Endodermal cell (in vitro differentiated cells): ENCODE measurements at places on chromosomes 2 and 18. TPM values are rescaled to one million over a fixed set of nuclear protein-coding genes. Genes with fewer than 3 reads are reported as not detected.

DNA sequence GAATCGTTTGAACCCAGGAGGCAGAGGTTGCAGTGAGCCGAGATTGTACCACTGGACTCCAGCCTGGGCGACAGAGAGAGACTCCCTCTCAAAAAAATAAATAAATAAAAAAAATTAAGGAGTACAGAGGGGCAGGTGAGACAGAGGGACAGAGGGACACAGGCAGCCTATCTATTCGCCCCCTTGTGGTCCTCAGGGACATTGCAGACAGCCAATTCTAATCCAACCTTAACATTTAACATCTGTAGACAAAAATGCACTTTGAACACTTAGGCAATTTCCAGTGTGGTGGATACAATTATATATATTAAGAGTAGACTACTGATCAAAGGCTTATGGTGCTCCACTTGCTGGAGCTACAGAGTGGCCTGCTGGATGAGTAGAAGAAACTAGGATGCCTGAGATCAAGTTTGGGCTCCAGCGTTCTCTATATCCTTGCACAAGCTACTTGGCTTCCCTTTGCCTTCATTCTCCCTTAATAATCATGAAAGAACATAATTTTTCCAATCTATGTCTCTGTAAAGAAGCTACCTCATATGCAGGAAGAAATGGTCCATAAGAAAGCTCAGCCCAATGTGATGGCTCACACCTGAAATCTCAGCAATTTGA is 8.2 kb upstream of the SMARCAL1 start:
- H3K27ac ChIP-seq, result no peak overlapping the region
- no peaks in the 10 kb centered on the region for H3K27me3 ChIP-seq
- no peak overlapping the region for H3K4me3 ChIP-seq
- peaks cover 6% of the 10 kb centered on the region for H3K4me1 ChIP-seq
- no peaks in the 10 kb centered on the region for H3K36me3 ChIP-seq

DNA sequence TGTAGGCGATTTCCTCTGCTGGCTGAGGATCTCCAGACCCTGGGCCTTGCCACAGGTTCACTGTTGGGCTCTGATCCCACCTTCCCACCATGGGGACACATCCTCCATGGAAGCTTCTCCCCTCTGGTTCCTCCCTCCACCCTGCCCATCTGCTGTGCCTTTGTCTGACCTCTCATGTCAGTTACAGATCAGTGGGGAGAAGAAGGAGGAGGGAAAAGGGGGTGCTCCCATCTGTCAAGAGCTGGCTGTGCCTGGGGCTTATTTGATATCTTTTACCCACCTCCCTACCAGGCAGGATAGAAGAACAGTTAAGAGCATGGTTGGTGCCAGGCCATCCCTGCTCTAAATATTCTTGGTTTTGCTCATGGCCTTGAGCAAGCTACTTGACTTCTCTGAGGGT is 12.3 kb upstream of the DNAJB2 start:
- no peak overlapping the region for H3K4me3 ChIP-seq
- H3K4me1 ChIP-seq, result no peaks in the 10 kb centered on the region

Gene TXNDC2
- 0.14 TPM in 1 of 2 replicates, not detected in the other for total RNA-seq

DNA sequence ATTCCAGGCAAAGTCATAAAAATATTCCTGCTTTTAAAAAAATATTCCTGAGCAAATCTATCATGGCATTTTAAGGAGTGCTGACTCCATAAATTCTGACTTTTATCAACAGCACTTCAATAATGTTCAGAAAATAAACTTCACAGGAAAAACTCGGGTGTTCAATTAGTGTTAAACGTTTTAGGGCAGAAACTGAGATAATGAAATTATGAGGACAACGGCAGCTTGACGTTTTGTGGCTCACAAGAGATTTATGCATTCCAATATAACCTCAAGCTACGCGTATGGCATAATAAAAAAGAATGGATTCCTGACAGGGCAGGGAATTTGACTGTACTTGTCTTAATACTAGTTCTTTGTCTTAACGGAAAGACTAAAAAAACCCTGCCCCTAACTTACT is 133.2 kb downstream of the ICOS start:
- H3K27ac ChIP-seq, result no peak overlapping the region
- no peaks in the 10 kb centered on the region for H3K27me3 ChIP-seq
- H3K4me1 ChIP-seq, result no peaks in the 10 kb centered on the region
- no peak overlapping the region for H3K4me3 ChIP-seq
- no peaks in the 10 kb centered on the region for H3K36me3 ChIP-seq

Gene PAX3
- 0.11 TPM in 1 of 2 replicates, not detected in the other for total RNA-seq

GRCh38 chr18:61556862-61557261 is 223.6 kb downstream of the CDH20 start:
- peaks cover 7% of the 10 kb centered on the region for H3K4me1 ChIP-seq
- no peaks in the 10 kb centered on the region for H3K27me3 ChIP-seq
- no peak overlapping the region for H3K4me3 ChIP-seq
- no peak for DNase-seq
- H3K27ac ChIP-seq, result no peak overlapping the region
- H3K36me3 ChIP-seq, result no peaks in the 10 kb centered on the region

DNA sequence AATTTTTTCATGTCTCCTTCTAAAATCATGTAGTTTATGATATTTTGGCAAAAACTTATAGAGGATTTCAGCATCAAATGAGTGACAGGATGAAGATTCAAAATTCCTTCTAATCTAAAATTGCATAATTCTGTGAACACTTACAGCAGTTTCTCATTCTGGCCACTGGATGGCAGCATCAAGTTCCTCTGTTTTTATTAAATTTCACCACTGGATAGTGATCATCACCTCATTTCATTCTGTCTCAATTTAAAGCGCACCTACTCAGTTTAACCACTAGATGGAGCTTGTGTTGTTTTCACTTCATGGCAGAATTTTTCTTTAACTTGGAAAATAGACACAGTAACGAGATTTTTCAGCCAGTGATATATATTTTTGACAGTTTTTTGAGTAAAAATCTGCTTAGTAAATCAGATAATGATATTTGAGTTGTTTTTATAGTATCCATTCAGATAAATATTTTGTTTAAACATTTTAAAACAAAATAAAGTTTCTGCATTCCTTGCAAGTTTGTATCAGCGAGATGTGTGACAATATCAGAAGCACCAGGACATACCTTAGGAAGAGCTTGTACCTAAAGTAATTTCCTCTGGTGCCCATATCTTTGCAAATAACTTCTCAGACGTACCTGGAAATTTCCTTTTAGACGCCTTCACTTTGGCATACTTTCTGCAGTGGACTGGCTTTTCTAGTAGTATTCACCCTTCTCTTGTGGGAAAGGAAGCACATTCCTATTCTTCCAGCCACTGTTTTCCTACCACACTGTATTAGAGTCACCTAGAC is 94.7 kb upstream of the ARHGAP15 start:
- peaks cover 11% of the 10 kb centered on the region for H3K4me1 ChIP-seq
- no peak overlapping the region for H3K4me3 ChIP-seq
- peak; percentile 59 for DNase-seq
- no peaks in the 10 kb centered on the region for H3K36me3 ChIP-seq
- H3K27me3 ChIP-seq, result no peaks in the 10 kb centered on the region

- H3K36me3 ChIP-seq, result no peaks in the 10 kb centered on the region
- no peaks in the 10 kb centered on the region for H3K27me3 ChIP-seq
- no peak for DNase-seq
- H3K4me1 ChIP-seq, result no peaks in the 10 kb centered on the region
- no peak overlapping the region for H3K4me3 ChIP-seq
These were observed 143.3 kb upstream of the ZEB2 start for GRCh38 chr2:144663207-144663606.

- H3K27me3 ChIP-seq, result no peaks in the 10 kb centered on the region
- no peaks in the 10 kb centered on the region for H3K4me1 ChIP-seq
- no peak overlapping the region for H3K4me3 ChIP-seq
These were observed 12.7 kb downstream of the TRIP12 start for GRCh38 chr2:229909090-229909489.

DNA sequence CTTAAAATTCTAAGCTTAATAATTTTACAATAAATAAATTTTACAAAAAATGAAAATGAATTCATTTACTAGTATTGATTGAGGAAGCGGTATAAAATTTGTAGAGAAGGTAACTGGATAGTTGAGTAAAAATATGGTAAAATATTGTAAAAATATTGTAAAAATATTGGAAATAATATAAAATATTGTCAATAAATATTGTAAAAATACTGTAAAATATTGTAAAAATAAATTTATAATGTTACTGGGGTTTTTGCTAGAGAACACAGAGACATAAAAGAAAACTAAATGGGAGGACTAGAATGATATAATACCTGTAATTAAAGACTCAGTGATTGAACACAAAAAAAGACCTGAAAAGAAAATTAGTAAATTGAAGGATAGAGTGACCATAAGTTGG is 546.3 kb upstream of the NETO1 start:
- H3K4me1 ChIP-seq, result peaks cover 3% of the 10 kb centered on the region
- no peaks in the 10 kb centered on the region for H3K27me3 ChIP-seq
- H3K4me3 ChIP-seq, result no peak overlapping the region
- H3K36me3 ChIP-seq, result no peaks in the 10 kb centered on the region

DNA sequence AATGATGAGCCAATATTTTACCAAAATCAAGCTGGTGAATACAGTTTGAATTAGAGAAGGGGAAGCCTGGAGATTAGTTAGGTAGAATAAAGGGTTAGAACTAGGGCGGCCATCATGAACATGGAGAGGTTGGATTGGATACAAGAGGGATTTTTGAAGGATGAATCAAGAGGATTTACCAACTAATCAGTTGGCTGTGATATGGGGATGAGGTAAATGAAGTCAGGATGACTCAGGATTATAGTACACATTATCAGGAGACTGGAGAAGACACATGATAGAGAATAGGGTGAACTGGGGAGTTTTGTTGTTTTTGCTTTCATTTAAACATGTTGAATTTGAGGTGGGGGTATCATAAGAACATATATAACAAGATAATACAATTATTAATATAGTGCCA is 73.8 kb upstream of the PROKR1 start:
- H3K4me1 ChIP-seq, result no peaks in the 10 kb centered on the region
- H3K4me3 ChIP-seq, result no peak overlapping the region
- H3K27ac ChIP-seq, result no peak overlapping the region
- no peak for DNase-seq
- no peaks in the 10 kb centered on the region for H3K36me3 ChIP-seq
- H3K27me3 ChIP-seq, result no peaks in the 10 kb centered on the region

- no peaks in the 10 kb centered on the region for H3K36me3 ChIP-seq
- H3K4me1 ChIP-seq, result no peaks in the 10 kb centered on the region
- no peak overlapping the region for H3K27ac ChIP-seq
- no peak for DNase-seq
- no peak overlapping the region for H3K4me3 ChIP-seq
- H3K27me3 ChIP-seq, result peaks cover 40% of the 10 kb centered on the region
These were observed 7.4 kb upstream of the DGKD start for GRCh38 chr2:233346930-233347329.

GRCh38 chr2:110818767-110819481 is 86.6 kb downstream of the ACOXL start:
- H3K36me3 ChIP-seq, result no peaks in the 10 kb centered on the region
- no peaks in the 10 kb centered on the region for H3K27me3 ChIP-seq
- no peak overlapping the region for H3K4me3 ChIP-seq
- DNase-seq, result no peak
- H3K27ac ChIP-seq, result no peak overlapping the region

DNA sequence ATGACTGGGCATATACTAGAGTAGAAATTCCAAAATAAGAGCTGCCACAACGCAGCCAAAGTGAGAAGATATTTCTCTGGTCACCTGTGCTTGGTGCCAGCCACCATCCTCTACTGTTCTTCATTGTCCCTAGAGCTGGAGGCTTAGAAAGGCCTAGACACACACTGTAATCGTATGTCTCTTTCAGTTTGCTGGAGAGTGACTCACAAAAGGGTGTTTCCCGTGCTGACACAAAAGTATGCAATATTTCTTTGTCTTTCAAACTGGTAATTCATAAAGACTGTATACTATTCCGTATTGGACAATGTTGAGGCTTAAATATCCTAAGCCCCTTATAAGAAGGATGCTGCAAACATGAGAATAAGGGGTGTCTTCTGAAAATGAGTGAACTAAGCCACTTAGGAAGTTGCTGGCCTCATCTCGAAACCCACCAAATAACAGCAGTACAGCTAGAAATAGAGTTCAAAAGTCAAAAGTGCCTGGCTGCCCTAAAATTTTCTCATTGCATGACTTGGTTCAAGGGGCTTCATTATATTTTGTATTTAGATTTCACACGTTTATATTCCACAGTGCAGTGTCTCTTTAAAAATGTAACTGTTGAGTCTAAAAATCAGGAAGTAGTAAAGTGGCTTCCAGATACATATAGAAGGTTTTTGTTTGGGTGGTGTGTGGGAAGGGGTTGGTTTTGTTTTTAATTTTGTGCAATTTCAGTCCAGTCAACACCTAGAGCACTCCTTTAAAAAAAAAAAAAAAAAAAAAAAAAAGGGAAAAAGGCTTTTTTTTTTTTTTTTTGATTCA is 601.1 kb downstream of the ARHGAP15 start:
- no peak for DNase-seq
- no peaks in the 10 kb centered on the region for H3K4me1 ChIP-seq

DNA sequence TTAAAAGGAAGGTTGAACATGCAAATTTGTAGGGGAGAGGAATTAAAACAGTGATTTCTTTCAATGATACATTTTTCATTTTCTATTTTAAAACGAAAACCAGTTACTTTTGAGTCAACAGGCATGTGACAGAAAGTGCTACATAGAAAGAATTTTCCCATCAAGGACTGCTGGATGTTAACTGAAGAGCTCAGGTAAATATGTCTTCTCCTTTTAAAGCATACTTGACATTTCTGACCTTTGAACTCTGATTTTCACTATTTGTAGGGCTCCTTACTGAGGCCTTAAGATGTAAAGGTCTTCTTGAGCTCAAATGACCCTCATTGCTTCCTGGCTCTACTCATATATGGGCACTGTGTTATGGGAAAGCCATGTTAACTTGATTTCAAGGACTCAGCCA is 32.4 kb downstream of the FIGN start:
- H3K36me3 ChIP-seq, result no peaks in the 10 kb centered on the region
- H3K4me1 ChIP-seq, result no peaks in the 10 kb centered on the region
- peaks cover 12% of the 10 kb centered on the region for H3K27me3 ChIP-seq
- H3K27ac ChIP-seq, result no peak overlapping the region
- DNase-seq, result no peak
- no peak overlapping the region for H3K4me3 ChIP-seq

Gene CDH19
- not detected in 3 replicates for total RNA-seq

GRCh38 chr2:212409560-212409959 is 129.0 kb downstream of the ERBB4 start:
- no peak for DNase-seq
- no peak overlapping the region for H3K4me3 ChIP-seq
- no peaks in the 10 kb centered on the region for H3K36me3 ChIP-seq
